ENCODE measurements at places on chromosomes 13 and 19.
A peak's percentile ranks its signal among the peaks of the same experiment; 100 is the strongest.

- no peak for DNase-seq
Observed at GRCh38 chr13:23580684-23581060, 10.5 kb downstream of the TNFRSF19 start.

DNA sequence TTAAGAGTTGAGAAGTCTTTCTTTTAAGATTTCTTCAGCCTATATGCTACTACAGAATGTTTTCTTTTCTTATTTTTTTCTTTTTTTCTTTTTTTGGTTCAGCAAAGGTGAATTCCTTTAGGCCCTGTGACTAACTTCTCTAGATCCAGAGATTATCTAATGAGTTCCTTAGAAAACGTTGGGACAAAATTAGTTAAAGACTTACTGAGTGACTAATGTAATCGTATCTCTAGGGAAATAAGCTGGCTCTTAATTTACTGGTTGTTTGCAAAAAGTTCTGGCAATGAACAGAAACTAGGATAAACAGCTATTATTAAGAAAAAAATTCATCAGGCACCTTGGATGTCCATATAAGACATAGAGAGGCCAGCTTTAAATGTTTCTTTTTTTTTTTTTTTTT is 30.7 kb upstream of the CSNK1A1L start:
- DNase-seq = peak; percentile 48

GRCh38 chr13:36965767-36966166 is 33.4 kb downstream of the ALG5 start:
- DNase-seq = peak; percentile 67

GRCh38 chr19:39558624-39559117 is 18.7 kb upstream of the EID2 start:
- no peak for DNase-seq

DNA sequence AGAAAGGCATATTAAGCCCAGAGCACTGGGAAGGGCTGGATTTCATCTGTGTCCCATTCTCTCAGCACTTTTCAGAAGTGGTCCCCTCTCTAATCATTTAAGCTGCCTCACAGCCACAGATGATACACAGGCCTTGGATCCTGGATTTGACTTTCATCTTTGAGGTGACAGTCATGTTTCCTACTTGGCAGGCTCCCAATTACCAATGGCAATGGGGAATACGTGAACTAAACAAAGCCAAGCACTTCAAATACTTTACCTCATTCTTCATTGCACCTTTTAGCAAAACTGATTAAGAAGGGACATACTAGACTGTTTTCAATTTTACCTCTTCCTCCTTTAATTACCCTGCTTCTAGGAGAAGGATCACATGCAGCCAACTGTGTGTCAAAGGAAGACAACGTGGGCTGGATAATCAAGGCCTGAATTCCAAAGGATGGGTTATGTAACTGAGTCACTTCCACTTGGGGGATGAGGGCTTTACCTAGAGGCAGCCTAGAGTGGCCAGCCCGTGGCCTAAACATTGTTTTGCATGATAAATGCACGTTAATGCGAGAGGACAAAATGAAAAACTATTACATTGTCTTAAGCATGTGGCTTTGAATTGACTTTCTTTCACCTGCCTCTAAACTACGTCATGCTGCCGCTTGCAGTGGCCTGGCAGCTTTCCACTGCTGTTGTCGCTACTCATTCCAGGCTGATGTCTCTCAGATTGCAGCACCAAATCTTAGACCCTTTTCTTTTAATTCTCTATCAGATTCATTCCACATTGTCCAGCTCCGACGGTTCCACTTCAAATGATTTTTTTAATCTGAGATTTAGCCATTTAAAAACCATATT is 95.0 kb downstream of the KCTD12 start:
- DNase-seq = no peak

- no peak for DNase-seq
Observed at GRCh38 chr19:31491242-31491641, 142.0 kb upstream of the TSHZ3 start.

DNA sequence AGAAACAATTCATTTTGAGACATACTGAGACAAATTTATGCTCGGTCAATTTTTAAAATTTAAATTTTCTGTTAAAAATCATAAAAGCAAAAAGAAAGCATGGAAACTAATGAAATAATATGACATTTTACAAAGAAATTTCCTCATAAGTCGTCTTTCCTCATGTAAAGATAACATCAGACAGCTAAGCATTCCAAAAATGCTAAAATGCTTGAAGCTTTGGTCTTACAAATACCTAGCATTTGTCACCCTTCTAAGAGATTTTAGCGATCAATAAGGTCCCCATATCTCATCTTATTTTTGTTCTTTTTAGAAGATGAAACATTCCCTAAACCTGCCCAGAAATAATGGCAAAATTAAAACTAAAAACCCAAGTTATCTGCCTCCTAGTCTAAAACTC is 68.5 kb upstream of the FREM2 start:
- DNase-seq = no peak

DNA sequence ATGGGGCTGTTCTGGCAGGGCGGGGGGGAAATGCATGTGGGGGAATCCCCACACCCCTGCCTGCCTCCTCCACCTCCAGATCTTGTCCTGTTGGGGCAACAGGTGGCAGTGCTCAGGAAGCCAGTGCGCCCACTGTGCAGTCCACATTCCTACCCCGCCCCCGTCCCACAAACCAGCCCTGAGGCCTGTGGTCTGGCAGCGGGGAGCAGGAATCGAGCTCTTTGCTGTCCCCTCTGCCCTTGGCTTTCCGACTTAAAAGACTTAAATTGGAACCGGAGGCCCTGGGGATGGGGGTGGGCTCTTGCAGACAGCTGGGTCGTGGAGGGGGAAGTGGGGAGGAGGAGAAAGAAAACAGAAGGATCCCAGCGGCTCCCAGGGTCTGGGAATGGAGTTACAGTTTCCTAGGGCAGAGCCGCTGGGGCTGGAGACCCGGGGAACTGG is 4.3 kb downstream of the NANOS3 start:
- no peak for DNase-seq

- DNase-seq = no peak
Observed at GRCh38 chr19:35140207-35140961, 1.8 kb downstream of the FXYD1 start.

DNA sequence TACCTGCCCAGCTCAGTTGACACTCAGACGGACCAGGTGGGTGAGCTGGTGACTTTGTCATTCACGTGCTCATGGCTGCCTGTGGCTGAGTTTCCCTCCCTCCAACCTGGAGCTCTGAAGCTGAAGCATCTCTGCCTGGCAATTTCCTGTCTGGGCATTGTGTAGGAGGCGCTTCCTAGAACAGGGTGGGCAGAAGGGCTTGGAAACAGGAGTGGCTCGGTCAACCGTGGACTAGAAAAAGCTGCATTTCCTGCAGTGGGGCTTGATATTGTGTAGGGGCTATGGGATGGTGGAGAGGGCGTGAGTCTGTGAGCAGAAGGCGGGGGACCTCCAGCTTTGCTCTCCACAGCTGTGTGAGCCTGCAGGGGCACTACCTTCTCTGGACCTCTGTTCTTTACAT is 278.3 kb downstream of the TEX29 start:
- no peak for DNase-seq

- DNase-seq = no peak
Observed at GRCh38 chr19:38033658-38034491, 126.9 kb downstream of the SIPA1L3 start.

DNA sequence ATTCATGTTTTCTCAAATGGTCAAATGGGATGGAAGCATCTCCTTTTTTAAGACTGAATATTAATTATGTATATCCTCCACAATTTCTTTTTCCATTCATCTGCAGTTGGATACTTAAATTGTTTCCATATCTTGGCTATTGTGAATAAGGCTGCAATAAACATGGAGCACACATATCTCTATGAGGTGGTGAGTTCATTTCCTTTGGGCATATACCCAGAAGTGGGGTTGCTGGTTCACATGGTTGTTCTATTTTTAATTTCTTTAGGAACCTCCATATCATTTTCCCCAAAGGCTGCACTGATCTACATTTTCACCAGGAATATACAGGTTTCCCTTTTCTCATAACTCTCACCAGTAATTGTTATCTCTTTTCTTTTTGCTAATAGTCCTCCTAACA is 566.3 kb downstream of the KCTD12 start:
- DNase-seq = no peak

GRCh38 chr13:38265132-38265497 is 84.5 kb upstream of the UFM1 start:
- DNase-seq = no peak

GRCh38 chr13:44267980-44268379 is 105.6 kb upstream of the SERP2 start:
- peak; percentile 91 for DNase-seq

- no peak for DNase-seq
Observed at GRCh38 chr13:56332671-56333070, 808.0 kb upstream of the PRR20A start.

GRCh38 chr19:15292847-15293582 is 39.3 kb downstream of the BRD4 start:
- peak; percentile 51 for DNase-seq

- no peak for DNase-seq
Observed at GRCh38 chr19:11566164-11566563, 7.1 kb upstream of the ELOF1 start.

- no peak for DNase-seq
Observed at GRCh38 chr19:40331052-40331451, 17.1 kb downstream of the C19orf47 start.

DNA sequence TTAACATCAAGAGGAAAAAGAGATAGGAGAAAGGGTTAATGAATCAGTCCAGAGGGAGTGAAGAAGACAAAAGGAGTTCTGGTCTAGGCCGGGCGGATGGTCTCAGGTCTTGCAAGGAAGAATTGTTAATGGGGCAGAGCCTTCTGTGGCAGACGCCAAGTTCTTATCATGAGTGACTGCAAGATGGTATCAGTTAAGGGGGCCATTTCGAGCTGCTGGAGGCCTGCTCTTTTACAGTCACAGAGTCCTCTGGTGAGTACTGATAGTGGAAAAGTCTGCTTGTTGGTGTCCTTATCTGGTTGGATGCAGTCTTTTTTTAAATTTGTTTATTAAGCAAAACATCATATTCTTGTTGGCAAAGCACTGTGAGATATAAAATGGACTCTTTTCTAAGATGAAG is 590.9 kb upstream of the SGCG start:
- DNase-seq = no peak

- DNase-seq = no peak
Observed at GRCh38 chr13:43239275-43239840, 216.0 kb downstream of the DNAJC15 start.

GRCh38 chr13:45109102-45109720 is 11.1 kb upstream of the GTF2F2 start:
- peak; percentile 65 for DNase-seq

DNA sequence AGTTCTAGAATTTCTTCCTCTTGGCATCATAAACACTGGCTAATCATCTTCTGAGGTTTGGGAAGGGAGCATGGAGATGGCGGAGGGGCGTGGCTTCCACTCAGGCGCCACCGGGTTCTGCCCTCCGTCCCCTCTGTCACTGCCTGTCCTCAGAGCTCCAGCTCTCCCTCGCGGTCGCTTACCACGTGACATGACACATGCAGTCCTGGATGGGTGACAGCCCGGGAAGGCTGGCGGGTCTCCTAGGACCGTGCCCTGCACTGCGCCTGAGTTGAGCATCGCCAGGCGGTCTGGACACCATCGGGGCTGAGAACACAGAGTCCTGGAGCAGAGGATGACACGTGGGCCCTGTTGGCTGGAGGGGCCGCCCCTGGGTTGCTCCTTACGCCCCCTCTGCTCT is 123.3 kb downstream of the RAB20 start:
- DNase-seq = no peak

- no peak for DNase-seq
Observed at GRCh38 chr13:98406427-98406826, 170.5 kb downstream of the STK24 start.

- DNase-seq = peak; percentile 32
Observed at GRCh38 chr19:47427241-47428176, 8.2 kb upstream of the MEIS3 start.

DNA sequence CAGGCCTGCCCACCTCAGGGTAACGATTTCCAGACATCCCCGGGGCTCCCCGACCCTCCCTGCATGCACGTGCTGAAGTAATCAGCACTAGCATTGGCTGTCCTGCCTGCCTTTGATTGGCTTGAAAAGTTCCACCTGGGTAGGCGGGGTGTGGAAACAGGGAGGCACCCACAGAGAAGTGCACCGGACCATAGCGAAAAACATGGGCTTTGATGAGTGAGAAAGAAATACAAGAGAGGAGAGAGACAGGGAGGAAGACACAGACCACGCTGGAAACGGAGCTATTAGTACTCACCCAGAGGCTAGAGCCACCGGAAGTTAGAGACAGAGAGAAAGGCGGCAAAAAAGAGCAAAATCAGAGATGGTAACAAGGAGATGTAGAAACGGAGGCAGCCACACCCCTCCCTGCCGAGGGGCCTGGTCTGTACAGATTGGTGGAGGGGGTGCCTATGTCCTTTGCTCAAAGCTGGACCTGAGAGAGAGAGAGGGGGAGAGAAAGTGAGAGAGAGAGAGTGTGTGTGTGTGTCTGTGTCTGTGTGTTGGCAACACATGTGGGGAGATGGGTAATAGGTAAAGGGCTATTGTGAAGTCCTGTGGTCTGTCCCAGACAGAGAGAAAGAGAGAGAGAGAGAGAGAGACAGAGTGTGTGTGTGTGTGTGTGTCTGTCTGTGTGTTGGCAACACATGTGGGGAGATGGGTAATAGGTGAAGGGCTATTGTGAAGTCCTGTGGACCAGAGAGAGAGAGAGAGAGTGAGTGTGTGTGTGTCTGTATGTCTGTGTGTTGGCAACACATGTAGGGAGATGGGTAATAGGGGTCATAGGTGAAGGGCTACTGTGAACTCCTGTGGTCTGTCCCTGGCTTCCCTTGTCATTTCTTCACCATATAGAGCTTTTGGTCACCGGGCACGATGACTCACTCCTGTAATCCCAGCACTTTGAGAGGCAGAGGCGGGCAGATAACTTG is 2.9 kb downstream of the CGB3 start:
- DNase-seq = peak; percentile 39

- no peak for DNase-seq
Observed at GRCh38 chr13:30078059-30078458, 227.6 kb upstream of the UBL3 start.

DNA sequence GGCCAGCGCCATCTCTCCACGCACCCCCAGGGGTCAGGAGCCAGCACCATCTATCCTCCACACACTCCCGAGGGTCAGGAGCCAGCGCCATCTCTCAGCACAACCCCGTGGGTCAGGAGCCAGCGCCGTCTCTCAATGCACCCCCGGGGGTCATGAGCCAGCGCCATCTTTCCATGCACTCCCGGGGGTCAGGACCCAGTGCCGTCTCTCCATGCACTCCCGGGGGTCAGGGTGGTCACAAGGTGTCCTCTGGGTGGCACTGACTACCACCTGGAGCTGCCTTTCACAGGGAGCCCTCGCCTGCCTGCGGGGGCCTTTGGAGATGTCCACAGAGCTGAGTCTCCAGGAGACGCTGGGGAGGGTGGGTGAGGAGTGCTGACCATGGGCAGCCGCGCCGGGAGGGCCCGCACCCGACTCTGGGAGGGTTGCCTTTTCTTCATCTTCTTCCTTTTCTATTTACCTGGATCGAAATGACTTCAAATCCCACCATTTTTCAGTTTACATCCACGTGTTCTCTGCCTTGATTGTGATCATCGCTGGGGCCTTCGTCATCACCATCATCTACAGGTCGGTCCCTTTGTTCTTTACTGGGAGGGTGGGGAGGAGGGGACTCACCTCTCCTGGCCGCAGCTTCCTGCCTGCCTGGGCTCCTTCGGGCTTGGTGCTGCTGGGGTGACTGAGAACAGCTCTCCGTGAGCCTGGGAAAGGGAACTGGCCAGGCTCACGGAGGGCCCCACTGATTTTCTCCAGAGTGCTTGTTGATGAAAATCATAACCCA is 19.1 kb downstream of the TEX29 start:
- no peak for DNase-seq
